ENCODE measurements at places on chromosomes 7 and 10.

DNA sequence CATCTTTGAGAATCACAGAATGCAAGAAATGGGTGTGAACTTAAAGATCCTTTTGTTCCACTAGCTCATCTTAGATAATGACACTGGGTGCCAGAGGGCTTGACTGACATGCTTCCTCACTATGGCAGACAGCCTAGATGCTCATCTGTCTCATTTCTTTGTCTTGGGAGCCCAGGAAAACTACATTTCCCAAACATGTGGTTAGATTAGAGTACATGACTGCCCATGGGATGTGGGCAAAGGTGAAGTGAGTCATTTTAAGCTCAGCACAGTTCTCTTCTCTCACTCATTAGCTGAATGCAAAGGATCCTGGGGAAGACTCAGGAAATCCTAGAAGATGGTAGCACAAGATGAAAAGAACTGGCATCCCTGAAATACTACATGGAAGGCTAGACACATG is 32.5 kb upstream of the TBX20 start:
- no peak for DNase-seq

DNA sequence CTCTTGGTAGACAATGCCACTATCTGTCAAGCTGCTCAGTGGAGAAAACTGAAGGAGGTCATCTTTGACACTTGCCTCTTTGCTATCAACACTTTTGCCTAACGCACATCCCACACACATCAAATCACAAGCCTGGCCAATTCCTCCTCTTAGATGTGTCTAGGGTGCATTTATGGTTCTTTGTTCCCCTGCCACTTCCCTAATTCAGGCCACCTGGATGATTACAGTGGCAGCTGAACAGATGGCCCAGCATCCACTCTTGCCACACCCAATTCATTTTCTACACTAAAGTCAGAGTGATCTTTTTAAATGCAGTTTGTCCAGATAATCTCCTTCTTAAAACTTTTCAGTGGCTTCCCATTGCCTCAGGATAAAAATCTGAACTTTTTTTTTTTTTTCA is 58.6 kb downstream of the LAMB4 start:
- DNase-seq = no peak

DNA sequence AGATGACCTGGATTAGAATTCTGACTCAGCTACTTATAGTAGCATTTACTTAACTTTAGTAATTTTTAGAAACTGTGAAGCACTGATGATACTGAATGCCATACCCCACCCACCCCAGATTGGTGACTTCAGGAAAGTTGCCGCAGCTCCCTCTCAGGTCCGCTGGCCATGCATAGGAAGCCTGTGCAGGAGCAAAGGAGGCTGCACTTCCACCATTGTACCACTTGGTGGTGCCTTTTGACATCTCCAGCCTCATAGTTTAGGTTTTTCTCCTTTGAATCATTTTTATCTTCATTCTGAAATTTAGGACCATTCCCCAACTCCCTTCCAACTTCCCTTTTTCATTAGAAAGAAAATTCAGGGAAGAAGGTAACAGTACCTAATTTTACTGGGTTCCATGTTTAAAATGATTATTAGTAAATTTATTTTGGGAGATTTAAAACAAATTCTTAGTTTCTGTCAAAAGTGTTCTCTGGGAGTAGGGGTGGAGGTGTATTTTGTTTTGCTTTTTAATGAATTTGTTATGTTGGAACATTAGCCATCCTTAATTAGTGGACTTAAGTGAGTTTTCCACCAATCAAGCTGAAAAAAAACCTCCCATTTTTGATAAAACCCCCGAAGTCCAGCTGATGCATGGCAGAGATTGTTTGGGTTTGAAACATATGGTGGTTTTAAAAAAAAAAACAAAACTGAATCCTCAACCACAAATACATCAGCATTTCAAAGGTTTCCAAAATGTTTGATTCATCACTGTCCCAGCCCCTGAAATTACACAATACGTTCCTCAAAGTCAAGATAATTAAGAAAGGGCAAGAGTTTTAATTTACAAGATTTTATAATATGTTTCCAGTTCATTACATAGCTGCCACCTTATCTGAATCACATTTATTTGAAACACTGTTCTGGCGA is 109.6 kb downstream of the WNT2 start:
- peak; percentile 67 for DNase-seq

DNA sequence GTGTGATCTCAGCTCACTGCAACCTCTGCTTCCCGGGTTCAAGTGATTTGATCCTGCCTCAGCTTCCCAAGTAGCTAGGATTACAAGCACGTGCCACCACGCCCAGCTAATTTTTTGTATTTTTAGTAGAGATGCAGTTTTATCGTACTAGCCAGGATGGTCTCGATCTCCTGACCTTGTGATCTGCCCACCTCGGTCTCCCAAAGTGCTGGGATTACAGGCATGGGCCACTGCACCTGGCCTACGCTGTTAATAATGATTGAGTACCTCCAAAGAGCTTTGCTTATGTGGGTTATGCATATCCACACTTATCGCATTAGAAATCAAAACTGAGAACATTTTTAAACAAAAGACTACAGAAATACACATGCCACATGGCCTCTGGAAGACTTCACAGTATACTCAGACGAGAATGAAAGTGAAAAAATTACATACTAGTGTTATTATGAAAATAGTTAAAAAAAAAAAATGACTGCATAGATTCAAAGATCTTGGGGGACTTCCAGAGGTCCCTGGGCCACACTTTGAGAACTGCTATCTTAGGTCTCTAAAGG is 25.4 kb downstream of the RPP38 start:
- DNase-seq = no peak

GRCh38 chr10:3652886-3653285 is 132.1 kb downstream of the KLF6 start:
- DNase-seq = no peak

DNA sequence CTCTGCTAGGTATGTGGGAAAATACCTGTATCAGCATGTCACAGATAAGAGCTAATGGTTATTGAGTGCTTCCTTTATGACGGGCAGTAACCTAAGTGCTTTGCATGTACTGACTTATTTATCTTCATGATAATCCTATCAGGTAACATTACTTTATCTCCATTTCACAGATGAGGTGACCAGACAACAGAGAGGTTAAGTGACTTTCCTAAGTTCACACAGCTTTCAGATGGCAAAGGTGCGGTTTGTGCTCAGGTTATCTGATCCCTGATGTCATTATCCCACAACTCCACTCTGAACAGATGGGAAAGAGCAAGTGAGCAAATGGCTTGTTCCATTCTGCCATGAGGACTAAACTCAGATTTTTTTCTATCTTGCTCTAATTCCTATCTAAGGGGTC is 217.0 kb upstream of the PODXL start:
- no peak for DNase-seq

- no peak for DNase-seq
Observed at GRCh38 chr10:26087666-26088065, 128.9 kb upstream of the GAD2 start.

- DNase-seq = no peak
Observed at GRCh38 chr10:14779001-14779651, 4.4 kb upstream of the FAM107B start.

DNA sequence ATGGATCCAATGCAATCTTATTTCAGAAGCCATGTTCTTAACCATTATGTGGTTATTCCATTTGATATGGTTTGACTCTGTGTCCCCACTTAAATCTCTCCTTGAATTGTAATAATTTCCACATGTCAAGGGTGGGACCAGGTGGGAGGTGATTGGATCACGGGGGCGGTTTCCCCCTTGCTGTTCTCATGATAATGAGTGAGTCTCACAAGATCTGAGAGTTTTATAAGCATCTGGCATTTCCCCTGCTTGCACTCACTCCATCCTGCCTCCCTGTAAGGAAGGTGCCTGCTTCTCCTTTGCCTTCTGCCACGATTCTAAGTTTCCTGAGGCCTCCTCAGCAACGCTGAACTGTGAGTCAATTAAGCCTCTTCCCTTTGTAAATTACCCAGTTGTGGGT is 32.0 kb upstream of the TSPAN13 start:
- DNase-seq = no peak

DNA sequence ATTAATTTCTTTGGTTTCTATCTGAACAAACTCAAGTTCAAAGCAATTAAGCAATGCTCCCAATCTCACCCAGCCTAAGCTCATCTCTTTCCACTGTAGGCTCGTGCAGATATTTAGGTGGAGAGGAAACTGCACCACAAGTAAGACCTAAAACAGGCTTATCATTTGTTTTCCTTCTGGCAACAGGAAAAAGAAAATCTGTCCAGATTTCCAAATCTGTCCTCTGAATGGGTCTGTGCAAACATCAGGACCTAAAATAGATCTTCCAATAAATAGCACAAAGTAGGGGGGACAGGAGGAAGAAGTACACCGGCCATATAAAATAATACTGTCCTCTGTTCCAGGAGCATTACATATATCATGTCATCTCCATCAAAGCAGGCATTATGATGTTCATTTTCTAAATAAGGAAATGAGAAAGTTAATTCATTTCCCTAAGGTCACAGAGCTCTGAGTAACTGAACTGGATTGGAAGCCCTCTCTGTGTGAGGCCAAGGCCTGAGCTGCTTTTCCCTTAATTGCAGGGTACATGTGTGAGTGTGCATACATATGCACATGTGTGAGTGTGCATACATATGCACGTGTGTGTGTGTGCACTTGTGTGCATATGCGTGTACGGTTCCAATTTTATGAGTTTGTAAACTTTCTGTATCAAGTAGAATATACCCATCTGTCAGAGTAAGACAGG is 92.8 kb upstream of the PARD3 start:
- DNase-seq = no peak

DNA sequence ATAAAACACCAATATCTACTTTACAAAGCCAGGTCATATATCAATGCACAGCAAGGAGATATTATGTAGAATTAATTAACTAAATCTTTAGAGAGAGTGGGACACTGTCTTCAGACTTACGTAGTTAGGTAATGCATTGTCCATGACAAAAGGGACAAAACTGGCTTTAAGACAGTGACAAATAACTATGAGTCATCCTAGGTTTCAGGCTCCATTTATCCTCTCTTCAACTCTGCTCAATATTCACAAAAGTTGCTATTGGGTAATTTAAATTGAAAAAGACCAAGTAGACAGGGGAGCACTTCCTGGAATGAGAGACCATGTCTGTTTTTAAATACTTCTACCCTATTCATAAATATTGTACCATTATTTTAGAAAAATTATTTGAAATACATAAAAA is 464.5 kb downstream of the ARL4A start:
- DNase-seq = no peak

DNA sequence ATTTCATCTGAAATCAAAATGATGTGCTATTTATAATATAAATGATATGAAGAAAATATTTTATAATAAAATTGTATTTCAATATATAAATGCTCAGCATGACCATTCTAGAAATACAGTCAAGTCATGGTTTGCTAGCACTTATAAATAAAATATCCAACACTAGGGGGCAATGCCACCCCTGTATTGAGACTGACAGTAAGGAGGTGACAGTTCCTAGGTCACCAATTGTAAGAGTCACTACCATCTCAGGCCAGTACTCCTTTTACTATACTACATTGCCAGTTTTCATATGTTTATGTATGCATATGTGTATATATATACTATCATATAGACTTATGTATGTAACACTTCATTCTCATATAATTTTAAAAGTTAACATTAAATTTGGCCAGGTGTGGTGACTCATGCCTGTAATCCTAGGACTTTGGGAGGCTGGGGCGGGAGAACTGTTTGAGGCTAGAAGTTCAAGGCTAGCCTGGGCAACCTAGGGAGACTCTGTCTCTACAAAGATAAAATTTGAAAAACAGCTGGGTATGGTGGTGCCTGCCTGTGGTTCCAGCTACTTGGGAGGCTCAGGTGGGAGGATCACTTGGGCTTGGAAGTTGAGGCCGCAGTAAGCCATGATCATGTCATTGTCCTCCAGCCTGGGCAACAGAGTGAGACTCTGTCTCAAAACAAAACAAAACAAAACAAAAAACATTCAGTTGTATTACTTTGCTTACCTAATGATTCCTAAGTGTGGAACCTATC is 2.4 kb upstream of the CNOT4 start:
- DNase-seq = peak; percentile 92

DNA sequence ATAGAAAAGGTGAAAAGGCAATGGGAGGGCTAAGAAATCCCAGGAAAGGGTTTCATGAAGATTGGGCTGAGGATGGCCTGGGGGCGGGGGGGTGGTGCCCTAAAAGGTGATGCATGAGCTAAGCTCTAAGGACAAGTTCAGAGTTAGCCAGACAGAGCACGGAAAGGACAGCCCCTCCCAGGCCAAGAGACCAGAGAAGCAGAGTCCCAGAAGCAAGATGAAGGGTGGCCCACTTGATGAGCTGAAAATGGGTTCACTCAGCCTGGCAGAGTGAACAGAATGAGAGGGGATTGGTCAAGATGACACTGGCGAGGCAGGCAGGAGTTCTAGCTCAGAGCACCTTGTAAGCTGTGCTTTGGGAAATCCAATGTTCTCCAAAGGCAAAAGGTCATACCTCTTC is 89.4 kb upstream of the GPR26 start:
- DNase-seq = no peak

DNA sequence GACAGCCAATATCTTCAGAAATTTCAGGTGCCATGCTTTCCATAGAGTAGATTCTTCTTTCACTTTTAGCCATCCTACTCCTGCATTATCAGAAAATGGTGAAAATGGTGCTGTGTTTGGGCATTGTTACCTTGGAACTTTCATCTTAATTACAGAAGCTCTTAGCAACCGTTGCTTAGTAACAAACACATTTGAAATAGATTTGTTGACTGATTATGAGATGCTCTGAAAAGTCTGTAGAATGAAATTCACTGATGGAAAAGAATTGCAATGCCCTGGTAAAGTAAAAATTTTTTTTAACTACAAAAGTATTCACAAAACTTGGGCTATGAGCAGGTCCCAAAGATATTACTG is 249.3 kb upstream of the NEBL start:
- no peak for DNase-seq

DNA sequence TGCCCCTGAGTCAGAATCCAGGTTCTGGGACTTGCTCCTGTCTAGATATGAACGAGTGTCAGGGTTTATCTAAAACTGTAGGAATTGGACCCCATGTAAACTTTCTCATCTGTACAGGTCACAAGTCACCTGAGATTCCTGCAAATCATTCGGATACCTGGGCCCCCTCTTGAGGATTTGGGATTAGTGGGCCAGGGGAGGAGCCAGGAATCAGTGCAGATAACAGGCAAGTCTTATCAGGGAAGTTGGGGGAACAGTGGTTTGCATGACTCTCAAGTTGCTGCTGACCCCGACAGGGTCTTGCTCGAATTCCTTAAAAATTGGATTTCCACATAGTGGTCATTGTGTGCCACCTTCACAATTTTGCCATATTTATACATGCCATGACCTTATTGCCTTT is 188.4 kb upstream of the LYZL1 start:
- no peak for DNase-seq

All from Kasumi-1 (cell line).